ENCODE measurements at places on chromosomes 3 and 15. TPM values are rescaled to one million over a fixed set of nuclear protein-coding genes. Genes with fewer than 3 reads are reported as not detected.

The SYNM gene
- 65.9 TPM for total RNA-seq

The ERICH6 gene
- total RNA-seq = 0.44 TPM

DNA sequence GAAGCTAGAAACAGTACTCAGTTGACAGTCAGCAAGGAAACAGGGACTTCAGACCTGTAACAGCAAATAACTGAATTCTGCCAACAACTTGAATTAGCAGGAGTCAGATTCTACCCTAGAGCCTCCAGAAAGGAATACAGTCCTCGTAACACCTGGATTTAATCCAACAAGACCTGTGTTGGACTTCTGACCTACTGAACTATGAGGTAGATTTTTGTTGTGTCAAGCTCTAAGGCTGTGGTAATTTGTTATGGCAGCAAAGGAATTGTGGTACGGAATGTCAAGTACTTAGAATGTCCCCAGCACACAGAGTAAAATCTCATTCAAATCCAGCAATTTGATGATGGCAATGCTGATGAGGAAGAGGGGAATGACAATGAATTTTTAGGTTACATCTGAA, 234.1 kb downstream of the LRRN1 start:
- no peak for DNase-seq

- no peak for DNase-seq
Measured at GRCh38 chr3:37521429-37521828, 340.3 kb upstream of the CTDSPL start.

GRCh38 chr15:50320504-50320903, 34.5 kb downstream of the GABPB1 start:
- no peak for DNase-seq

DNA sequence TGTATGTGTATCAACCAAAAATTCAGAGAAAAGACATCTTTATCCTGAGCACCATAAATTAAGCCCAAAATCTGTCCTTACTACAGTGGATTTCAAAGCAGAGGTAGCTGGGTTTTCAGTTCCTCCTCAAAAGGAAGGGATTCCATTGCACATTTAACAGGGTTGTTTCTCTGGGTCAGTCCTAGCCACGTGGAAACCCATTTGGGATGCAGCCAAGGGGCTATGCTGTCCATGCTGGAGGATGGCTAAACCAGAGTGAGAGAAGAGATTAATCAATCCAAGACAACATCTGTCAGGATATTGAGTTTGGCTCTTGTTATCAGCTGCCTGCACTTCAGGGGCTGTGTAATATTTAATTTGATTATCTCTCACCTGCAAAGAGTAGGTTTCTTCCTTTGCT, 28.1 kb downstream of the LSAMP start:
- no peak for DNase-seq

GRCh38 chr15:51796847-51797401, 32.5 kb upstream of the TMOD3 start:
- no peak for DNase-seq

DNA sequence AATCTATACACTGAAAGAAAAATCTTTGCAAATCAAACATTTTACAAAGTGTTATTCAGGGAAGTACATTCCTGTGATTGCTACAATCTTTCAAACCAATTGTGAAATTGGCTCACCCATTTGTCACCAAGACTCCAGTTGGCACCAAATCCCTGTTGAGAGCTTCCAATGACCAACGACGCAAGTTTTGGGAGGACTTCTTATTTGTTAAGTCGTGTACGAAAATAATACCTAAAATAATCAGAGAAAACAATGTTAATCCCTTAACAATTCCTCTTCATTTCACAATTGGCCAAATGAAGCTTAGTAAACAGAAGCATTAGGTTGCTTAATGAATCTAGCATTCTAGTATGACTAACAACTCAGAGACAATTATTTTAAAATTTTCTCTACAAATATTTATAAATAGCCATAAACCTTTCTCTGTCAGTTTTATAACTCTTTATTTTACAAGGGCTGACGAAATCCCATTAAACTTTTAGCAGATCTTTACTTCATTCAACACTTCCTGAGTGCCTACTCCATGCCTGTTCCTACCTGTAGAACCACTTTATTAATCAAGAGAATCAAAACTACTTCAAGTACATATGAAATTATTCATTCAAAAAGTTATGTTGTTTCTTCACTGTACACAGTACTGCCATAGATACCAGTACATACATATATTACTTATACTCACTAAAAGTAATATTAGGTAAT, 24.0 kb upstream of the HGD start:
- DNase-seq = no peak

GRCh38 chr3:156492801-156493261, 62.1 kb downstream of the SSR3 start:
- DNase-seq = no peak

- DNase-seq = no peak
Measured at GRCh38 chr15:85164841-85165466, 183.3 kb downstream of the PDE8A start.
